ENCODE measurements at places on chromosomes 4 and X.

GRCh38 chrX:149131774-149132173 lies 373.3 kb downstream of the IDS start:
- DNase-seq, result no peak

DNA sequence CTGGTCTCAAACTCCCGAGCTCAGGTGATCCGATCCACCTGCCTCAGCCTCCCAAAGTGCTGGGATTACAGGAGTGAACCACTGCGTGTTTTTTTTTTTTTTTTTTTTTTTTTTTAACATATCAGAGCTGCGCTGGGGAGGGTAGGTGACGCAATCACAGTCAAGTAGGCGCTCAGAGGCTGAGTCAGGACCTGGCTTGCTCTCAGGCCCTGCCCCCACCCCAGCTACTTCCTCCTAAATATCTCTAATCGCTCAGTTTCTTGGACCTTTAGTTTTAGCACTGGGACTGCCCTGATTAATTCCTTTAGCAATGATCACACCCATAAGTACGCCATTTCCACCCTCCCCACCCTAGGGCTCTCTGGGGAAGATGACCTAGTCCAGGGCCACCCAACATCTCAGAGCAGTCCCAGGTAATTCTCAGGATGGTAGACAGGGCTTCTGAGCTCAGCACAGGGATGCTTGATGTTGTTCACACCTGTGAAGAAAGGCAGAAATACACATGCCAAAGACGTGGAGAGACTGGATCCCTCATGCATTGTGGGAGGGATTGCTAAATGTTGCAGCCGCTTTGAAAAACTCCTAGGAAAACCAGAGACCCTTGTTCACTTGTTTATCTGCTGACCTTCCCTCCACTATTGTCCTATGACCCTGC lies 50.2 kb downstream of the DDX3X start:
- peak; percentile 48 for DNase-seq

GRCh38 chr4:89109841-89110540 lies 1.3 kb upstream of the TIGD2 start:
- no peak for DNase-seq

DNA sequence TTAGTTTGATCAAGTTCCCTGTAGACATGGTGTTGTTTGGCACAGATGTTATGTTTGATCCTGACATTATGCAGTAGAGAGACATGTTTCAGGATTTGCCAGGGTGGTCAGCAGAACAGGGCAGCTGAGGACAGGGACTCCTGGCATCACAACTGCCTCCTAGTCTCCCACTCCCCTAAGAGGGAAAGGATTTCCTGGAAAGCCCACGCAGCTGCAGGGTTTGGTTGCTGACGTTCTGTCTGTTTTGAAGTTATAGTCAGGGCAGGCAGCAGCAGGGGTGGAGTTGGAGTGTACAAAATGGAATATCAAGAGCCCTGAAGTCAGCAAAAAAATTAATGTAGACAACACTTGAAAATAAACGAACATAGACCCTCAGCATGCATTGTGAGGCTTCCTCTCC lies 125.4 kb downstream of the CPE start:
- no peak for DNase-seq

DNA sequence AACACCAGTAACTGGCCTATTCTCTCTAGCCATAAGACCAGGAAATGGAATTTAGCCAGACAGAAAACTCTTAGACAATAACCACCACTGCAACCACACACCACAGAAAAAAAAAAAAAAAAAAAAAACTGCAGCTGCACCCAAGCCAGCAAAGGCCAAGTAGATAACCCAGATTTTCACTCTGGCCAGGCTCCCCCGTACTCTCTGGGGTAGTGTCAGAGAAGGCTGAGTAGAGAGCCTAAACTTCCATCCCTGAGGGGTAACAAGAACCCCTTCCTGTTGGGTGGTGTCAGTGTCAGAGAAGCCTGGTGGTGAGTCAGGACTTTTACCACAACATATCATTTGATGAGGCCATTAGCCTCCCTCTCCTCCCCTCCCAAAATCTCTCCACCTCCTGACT lies 5.6 kb upstream of the DLG3 start:
- no peak for DNase-seq

GRCh38 chr4:86788826-86789225 lies 60.4 kb downstream of the SLC10A6 start:
- DNase-seq, result no peak

- DNase-seq, result no peak
Observed at GRCh38 chrX:130728208-130728607, 174.8 kb downstream of the ENOX2 start.

DNA sequence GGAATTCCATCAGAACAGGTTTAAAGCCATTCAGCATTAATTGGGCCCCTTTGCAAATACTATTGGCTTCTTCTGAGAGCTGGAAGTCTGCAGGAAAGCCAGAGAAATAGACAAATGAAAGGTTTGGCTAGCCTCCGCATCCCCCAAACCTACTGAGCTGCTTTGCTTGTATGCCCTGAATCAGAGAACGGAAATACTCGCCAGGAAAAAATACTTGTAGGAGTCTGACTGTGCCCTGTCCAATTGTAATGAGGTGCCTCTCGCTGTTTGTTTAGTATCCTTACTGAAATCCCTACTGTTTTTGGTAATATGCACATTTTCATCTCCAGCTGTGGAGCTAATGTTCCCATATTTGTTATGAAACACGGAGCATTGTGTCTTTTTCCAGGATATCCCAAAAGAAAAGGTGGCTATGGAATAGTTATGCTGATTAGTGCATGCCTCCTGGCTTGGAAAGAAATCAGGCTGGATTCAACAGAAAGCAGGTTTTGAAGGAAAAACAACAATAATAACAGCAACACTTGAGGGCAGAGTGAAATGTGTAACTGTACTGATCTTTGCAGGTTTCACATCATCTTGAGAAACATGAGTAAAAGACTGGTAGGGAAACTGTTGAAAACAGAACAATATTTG lies 50.7 kb upstream of the NLGN4X start:
- DNase-seq, result no peak

DNA sequence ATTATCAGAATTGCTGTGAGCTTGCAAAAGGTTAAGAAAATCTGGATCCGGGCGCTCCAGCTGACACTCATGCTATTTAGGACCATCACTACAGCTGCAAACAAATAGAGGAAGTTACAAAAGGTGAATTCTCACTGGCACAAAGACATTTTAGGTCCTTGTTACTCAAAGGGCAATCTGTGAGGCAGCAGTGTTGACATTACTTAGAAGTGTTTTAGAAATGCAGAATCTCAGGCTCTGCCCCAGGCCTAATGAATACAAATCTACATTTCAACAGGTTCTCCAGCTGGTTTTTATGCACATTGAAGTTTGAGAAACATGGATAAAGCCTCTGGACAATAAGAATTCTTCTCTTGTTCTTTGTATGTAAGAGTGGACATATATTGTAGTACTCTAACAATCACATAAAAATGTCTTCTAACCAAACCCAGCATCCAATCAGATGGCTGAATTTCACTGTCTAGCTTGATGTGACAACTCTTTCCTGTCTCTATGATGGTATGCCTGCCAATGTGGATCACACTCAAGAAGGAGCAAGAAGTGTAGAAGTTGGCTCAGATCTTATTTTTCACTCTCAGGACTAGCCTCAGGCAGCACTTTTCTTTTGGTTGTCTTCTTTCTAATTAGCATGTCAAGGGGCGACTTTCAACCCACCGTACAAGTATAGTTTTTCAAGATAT lies 18.8 kb downstream of the SLC7A11 start:
- DNase-seq, result no peak

- DNase-seq, result no peak
Observed at GRCh38 chr4:37317104-37317643, 72.6 kb downstream of the NWD2 start.

DNA sequence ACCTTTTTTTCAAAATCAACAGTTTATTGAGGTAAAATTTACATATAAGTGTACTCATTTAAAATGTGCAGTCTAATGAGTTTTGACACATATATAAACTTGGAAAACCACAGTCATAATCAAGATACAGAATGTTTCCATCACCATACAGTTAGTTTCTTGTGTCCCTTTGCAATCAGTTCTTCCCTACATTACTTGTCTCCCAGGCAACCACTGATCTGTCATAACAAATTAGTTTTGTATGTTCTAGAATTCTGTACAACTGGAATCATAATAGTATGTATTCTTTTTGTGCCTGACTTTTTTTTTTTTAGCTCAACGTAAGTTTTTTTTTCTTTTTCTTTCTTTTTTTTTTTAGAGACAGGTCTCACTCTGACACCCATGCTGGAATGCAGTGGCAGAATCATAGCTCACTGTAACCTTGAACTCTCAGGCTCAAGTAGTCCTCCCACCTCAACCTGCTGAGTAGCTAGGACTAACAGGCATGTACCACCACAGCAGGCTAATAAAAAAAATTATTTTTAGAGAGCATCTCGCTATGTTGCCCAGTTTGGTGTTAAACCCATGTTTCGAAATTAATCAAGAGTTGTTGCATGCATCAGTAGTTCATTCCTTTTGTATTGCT lies 26.9 kb downstream of the ARFIP1 start:
- DNase-seq, result no peak

Measured in stimulated activated CD4-positive, alpha-beta T cell treated with anti-CD3 and anti-CD28 coated beads, Interleukin-2, amount 100 ng/mL, for 48 hours (primary cell).